T follicular helper cell (primary cell): ENCODE measurements at places on chromosomes 5 and 9.

DNA sequence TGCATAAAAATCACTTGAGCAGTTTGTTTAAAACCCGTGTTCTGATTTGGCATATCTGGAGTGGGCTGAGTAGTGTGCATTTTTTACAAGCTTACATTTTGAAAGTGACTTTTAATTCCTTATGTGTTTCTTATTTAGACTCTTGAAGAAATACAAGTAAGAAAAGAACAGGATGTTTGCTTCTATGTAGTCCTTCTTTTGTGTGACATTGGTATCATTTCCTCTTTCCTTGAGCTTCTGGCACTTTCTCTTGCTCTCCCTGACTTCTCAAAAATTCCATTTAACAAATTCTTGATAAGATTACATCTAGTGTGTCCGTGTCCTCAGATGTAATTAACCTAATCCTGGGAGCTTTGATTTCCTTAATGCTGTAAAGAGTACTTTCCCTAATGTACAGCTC, 12.5 kb downstream of the GARNL3 start:
- no peak for DNase-seq

DNA sequence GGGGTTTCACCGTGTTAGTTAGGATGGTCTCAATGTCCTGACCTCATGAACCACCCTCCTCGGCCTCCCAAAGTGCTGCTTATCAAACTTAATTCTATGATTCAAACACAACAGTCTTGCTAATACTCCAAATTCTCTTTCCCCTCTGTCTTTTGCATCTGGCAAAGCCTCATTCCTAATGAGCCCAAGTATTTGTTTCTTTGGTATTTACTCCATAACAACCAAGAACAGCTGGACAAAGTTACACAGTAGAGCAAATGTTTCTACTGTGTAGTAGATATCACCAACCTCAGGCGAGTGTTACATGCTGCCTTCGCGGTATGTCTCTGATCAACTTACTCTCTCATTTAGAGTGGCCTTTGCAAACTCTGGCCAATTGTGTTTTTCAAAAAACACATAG, 195.8 kb upstream of the KCNN2 start:
- no peak for DNase-seq

GRCh38 chr9:134684375-134684723, 42.7 kb downstream of the COL5A1 start:
- no peak for DNase-seq

DNA sequence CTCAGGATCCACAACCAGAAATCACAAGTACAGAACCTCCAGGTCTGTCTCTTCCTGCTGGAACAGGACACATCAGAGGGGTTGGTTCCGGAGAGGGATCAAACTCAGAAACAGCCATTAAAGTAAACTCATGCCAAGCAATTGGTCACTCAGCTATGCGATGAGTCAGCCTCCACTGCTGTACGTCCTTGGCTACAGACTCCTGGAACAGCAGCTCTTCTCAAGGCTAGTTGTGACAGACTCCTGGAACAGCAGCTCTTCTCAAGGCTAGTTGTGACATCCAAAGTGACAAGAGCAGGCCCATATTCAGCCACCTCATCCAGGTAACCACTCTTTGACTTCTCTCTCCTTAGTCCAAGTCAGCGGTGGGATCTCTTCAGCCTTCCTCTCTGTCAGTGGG, at the start of gene SPINK13:
Gene SPINK13, plus strand, starts transcription at position 229 of the 400 bp plus-strand sequence. CDS start 1,279 bp downstream, outside the sequence.
- no peak for DNase-seq

GRCh38 chr9:19199012-19199411, 31.5 kb upstream of the DENND4C start:
- DNase-seq, result no peak

- DNase-seq, result no peak
Measured at GRCh38 chr9:9920425-9921060, 692.3 kb downstream of the PTPRD start.

- DNase-seq, result peak; percentile 24
Measured at GRCh38 chr9:92947268-92948037, at the start of gene FGD3. FGD3 (plus strand) TSS chr9:92947523; CDS start chr9:92976257, 28,734 bp downstream.

- no peak for DNase-seq
Measured at GRCh38 chr5:132460846-132461568, 29.6 kb downstream of the IRF1 start.

GRCh38 chr9:96150324-96151227, 151.4 kb downstream of the HSD17B3 start:
- no peak for DNase-seq

DNA sequence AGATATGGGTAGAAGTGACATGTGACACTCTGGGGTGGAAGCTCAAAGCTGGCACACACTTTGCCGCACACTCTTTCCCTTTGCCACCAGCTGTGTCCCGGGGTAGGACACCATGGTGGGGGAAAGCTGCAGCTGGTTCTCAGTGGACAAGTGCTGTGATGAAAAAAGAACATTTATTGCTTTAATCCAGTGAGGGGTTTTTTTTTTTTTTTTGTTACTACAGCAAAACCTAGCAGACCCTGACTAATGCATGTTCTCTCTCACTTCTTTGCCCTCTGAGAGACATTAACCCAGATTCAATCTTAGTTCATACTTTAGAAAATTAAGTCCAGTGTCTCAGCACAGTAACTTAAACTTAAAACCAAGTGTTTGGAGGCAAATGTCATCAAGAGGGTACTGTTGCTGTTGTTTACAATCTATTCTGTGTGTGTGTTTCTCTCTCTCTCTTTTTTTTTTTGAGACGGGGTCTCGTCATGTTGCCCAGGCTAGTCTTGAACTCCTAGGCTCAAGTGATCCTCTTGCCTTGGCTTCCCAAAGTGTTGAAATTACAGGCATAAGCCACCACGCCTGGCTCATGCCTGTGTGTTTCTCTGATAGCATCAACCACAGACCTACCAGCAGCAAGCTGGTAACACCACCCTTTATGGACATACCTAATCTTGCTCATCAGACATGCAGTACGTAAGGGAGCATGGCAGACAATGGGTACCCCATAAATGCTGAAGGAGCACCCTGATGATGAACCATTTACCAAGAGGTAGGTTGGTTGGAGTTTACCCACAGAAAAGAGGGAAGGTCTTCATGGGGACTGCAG, 84.7 kb upstream of the TBC1D2 start:
- no peak for DNase-seq

DNA sequence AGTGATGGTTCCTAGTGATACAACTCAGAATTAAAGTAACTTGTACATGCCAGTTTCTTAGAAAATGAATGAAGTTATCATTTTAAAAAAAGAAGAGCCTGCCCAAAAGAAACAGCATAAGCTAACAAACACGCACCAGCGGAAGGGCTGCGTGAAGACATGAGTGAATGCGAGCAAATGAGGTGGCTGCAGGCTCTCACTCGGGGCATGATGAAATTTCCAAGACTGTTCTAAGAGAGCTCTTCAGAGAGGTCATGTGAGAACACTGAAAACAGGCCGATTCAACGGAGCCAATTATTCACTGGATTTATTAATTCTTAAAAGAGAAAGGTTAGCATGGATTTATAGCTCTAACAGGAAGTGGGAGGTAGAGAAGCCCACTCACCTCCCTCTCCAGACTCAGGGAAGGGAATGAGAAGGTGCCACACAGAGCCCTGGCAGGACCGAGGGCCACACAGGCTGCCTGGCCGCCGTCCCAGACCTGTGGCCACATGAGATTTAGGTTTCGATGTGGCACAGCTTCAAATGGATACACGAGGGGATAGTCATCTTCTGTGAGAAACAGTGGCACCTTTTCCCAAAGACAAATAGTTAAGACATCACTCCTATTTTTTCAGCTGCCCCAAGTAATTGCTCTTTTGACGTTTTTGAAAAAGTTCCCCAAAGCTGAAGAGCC, 55.5 kb downstream of the HABP4 start:
- DNase-seq, result no peak

- no peak for DNase-seq
Measured at GRCh38 chr9:15543047-15543813, 9.6 kb upstream of the CCDC171 start.

- DNase-seq, result no peak
Measured at GRCh38 chr9:73270967-73271721, 119.5 kb downstream of the ANXA1 start.

DNA sequence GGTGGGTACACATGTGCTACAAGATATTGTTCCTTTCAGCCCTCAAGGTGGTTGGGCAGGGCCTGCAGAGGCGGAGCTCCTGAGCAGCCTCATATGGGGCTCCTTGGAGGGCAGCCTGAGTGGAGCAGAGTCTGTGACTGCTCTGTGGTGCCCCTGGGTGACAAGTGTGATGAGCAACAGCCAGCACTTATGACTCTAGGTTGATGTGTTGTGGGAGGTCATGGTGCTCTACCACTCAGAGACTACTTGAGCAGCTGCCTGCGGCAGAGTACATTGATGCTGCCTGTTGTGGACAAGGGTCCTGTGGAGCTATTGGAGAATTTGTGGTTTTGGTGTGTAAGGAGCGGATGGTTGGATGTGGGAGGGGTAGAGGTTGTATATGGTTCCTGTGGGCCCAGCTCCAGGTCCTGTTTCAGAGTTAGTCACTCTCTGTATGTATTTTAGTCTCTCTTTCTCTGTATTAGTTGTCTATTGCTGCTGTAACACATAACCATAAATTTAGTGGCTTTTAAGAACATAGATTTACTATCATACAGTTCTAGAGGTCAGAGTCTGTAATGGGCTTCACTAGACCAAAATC, 141.3 kb downstream of the SREK1 start:
- no peak for DNase-seq

- no peak for DNase-seq
Measured at GRCh38 chr9:131639769-131640437, 94.6 kb downstream of the PRRT1B start.

DNA sequence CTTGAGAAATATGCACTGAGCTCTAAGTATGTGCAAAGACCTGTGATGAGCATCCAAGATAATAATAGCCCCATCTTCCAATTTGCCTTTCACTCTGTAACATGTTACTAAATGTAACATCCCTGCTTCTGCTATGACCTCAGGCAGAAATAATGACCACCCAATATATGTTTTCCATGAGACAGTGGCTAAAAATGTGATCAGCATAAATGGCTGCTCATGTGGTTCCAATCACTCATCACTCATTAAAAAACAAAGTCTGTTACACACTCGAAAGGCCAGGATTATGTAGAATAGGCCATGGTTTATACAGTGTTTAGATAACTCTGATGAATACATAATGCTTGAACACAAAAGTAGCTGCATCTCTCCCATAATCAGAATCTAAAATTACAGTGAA, 71.4 kb upstream of the MOCS2 start:
- DNase-seq, result no peak

- DNase-seq, result no peak
Measured at GRCh38 chr5:150765799-150766169, 7.0 kb upstream of the DCTN4 start.

DNA sequence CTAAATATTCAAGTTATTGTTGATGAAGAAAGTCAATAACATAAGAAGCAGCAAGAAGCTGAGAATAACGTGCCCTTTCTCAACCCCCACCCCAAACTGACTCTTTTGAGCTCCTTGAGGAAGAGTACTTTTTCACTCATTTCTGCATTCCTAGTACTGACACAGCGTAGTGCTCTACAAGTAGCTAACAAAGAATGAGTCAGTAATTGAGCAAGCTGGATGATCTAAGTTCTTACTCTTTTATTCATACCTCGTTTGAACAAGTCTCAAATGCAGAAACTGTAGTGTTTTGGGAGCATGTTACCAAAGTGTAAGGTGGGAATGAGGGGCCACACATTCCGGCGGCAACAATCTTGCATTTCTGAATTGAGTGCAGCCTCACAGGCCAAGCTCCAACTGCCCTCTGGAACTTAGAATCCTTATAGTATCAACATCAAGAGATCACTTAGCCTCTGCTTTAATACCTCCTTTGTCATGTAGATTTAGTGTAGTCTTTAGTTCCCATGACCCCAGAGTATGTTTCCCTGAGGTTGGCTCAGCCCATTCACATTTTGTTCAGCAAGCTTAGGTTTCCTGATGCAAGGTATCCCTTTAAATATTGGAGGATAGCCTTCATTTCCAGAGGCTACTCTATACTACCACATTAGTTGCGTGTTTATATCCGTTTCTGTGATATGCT, 152.0 kb downstream of the PRR16 start:
- no peak for DNase-seq

GRCh38 chr5:96975656-96976055, 39.8 kb downstream of the LNPEP start:
- no peak for DNase-seq

DNA sequence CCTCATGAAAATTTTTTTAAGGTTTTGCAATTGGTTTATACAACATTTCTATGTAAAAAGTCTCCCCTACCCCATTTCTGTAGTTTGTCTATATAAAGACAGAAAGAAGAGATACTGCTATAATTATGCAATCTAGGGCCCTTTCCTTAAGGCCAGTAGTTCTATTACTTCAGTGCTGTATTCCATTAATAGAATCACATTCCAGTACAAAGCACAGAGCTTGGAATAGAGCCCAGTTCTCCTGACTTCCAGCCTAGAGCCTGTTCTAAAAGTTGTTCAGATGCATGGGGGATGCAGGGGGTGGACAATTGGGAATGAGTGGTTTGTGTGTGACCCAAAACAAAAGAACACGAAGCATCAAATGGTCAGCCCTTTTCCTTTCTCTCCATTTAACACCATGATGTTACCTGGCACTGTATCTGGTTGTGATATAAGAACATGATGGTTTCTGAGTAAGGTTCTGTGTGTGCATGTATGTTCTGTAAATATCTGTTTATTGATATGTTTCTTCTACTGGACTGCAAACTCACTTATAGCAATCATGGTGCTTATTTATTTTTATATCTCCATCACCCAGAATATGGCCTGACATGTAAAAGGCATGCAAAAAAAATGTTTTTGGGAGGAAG, 8.2 kb upstream of the GRAMD2B start:
- no peak for DNase-seq

GRCh38 chr5:2185646-2186471, 303.1 kb upstream of the IRX4 start:
- DNase-seq, result no peak

DNA sequence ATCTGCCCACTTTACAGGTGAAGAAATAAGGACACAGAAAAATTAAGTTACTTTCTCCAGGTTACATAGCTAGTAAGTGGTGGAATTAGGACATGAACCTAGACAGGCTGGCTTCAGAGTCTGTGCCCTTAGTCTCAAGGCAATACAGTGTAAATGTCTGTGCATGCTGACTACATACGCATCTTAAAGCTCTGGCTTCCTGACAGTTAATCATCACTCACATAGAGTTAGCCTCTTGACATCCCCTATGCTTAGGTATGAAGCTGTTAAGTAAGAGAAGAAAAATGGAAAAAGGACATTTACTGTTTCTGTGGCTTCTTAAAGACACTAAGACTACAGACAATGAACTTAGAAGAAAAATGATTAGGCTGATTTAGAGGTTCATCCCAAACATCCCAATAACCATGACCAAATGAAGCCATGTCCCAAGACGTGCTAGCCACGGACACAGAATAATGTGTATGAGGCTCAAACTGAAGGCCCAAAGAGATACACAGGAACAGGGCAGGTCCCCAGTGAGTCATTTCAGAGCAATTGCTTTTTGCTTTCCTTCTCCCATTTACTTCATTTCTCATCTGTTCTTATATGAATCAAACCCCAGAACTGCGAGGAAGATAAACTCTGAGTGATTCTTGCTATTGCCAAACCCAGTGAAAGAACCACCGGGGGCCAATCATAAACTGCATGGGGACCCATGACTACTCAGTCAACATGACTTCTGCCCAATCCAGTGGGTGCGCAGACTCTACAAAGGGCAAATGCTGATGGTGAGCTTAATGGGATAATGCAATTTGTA, 100.0 kb upstream of the IFNK start:
- no peak for DNase-seq

- no peak for DNase-seq
Measured at GRCh38 chr5:139820130-139820529, 24.5 kb downstream of the PSD2 start.
